ENCODE measurements at places on chromosomes 12 and 14. TPM values are rescaled to one million over a fixed set of nuclear protein-coding genes. Genes with fewer than 3 reads are reported as not detected.

- DNase-seq, result no peak
These were observed 37.1 kb upstream of the STK38L start for GRCh38 chr12:27206801-27207502.

- no peak for DNase-seq
These were observed 22.4 kb upstream of the LRRC10 start for GRCh38 chr12:69633061-69633460.

DNA sequence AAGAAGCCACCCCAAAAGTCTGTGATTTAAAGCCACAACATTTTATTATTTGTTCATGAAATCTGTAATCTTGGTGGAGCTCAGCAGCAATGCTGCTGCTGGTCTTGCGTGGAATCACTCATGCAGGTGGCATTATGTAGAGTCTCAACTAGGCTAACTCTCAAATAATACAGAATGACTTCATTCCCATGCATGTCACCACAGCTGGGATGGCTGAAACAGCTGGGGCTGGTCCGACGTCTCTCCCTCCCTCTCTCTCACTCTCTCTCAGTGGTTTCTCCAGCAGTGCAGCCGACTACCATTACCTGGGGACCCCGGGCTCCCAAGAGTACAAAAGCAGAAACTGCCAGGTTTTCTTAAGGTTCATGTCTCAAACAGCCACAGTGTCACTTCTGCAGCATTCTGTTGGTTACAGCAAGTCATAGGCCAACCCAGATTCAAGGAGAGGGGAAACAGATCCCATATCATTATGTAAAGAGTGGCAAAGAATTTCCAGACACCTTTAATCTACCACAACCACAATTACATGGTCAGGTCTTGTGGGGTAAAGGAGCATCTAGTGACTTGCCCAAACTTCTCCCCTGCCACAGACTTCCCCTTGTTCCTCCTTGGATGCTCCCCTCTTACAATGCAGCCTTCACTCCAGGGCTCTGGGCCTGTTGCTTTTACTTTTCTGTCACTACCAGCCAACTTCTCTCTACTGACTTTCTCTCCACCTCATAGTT is 192.0 kb upstream of the HMGA2 start:
- DNase-seq, result no peak

Gene SMCO3
- 2.9 TPM for total RNA-seq

Gene PPM1H
- 11.2 TPM for total RNA-seq

All from uterus (tissue), 4 donors.